RCC 7860 (cell line): ENCODE measurements at places on chromosomes 5 and 9.

- DNase-seq = no peak
These were observed 58.5 kb upstream of the IER5L start for GRCh38 chr9:129236441-129237145.

DNA sequence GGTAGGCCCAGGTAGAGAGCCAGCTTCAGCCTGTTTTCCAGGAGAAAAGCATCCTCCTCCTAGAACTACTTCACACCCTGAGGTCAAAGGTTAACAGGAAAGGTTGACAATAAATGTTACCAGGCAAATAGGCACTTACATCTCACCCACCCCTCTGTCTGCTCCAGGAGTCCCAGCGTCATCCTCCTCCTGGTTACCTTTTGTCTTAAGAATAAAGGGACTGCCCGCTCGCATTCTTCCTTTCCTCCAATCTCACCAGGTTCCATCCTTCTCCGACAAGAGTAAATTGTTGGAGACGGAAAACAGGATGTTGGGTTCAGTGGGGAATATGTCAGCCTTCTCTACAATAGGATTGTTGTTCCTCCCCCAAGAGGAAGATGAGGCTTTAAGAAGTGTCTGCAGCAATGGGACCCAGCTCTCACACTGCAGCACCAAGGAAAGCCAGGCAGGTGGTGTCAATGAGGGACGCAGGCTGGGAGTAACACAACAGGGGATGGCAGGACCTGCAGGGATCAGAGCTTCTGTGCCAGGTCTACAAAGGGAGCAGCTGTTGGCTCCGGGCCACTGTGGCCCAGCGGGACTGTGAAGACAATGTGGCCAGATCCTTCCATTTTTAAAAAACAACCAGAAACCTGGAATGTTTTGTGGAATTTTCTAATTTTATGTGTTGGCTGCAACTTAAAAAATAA, 29.0 kb downstream of the FAT2 start:
- DNase-seq = no peak

- DNase-seq = no peak
These were observed 92.8 kb upstream of the SLCO6A1 start for GRCh38 chr5:102591650-102592049.

DNA sequence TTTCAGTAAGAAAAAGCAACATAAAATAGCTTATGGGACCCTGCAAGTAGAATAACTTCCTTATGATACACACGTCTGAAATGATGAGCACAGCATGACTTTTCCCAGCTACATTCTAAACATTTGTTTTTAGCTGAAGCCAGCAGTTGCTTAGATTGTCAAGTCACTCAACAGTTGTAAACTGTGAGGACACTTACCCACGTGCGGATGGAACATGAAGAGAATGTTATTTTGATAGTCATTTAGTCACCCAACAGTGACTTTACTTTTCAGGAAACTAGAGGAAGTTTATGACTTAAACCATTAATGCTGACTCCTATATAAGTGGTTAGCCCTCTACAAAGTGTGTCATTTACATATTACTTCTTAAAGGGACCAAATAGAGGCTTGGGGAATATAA, 3.0 kb downstream of the HACD4 start:
- DNase-seq = no peak

GRCh38 chr5:154118893-154119336, 71.6 kb upstream of the GALNT10 start:
- peak; percentile 65 for DNase-seq

- DNase-seq = peak; percentile 68
These were observed 246.3 kb upstream of the TLE4 start for GRCh38 chr9:79325501-79325900.

DNA sequence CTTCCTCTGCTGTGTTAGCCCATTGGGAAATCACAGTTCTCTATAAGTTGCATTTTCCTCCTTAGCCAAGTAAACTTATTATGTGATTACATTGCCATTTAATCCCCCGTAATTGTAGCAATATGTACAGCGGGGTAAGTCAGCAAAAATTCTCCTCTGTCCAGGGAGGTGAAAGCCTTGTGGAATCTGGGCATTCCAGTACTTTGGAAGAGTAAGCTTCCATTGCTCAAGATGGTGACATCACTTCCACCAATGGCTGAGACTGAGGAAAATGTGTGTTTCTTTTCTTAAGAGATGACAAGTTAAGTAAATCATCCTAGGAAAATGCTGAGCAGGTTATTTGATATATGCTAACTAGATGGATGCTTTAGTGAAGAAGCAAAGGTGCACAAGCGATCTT, 436.7 kb downstream of the CETN3 start:
- no peak for DNase-seq

DNA sequence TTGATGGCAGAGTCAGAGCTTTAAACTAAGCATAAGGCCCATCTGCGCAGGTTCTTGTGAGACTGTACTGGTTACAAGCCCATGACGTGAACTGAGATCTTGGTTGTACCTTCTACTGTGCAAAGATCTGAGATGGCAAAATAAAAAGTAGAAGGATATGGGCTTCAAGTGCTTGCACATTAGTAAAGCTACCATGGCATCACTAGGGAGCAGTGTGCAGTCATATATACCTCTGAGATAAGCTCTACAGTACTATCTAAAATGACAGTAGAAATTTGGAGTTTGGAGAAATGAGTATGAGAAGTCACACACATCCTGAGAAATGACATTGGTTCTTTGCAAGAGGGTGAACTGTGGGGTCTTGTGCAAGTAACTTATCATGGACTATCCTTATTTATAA, 408.2 kb upstream of the PRR16 start:
- DNase-seq = no peak

DNA sequence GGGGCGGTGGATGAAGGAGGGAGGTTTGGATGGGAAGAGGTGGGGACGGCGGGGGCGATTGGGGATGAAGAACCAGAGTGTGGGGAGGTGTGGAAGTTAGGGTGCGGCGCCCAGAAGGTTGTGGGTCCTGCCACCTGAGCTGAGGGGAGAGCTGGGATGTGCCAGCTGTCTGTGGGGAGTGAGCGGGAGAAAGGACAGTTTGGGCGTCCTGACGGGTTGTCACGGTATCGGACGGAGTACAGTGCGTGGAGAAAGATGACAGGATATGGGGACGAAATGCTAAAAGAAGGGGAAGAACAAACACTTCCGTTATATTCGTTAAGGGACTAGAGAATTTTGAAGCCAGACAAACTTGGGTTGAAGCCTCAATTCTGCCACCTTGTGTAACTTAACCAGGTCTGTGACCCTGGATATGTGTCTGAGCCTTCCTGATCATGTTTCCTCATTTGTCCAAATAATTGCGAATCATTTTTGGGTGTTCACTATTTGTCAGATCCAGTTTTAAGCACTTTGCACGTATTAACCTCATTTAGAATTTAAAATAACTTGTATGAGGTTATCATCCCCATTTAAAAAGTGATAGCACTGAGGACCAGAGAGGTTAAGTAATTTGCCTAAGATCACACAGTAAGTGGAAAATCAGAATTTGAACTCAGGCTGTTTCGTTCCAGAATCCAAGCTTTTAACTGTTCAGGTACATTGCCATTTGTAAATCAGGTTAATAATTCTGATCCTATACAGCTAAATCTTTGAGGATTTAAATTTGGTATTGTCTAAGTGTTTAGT, 689 bp downstream of the CNTRL start:
- DNase-seq = peak; percentile 40

DNA sequence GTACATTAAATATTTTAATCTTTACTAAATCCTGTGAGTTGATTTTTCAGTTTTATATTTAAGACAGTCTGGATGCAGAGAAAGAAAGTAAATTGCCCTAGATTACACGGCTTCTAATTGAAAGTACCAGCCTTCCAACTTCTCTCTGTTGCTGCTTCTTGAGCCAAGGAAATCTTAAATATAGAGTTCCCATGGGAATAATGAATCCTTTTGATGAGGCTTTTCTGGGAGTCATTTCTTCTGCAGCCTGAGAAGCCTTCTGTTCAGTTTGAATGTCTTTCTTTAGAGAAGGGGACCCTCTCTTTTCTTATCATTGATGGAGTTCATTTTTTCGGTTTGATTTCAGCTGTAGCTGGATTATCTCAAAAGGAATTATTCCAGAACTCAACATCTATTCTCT, 317.3 kb upstream of the PTPRD start:
- DNase-seq = no peak

DNA sequence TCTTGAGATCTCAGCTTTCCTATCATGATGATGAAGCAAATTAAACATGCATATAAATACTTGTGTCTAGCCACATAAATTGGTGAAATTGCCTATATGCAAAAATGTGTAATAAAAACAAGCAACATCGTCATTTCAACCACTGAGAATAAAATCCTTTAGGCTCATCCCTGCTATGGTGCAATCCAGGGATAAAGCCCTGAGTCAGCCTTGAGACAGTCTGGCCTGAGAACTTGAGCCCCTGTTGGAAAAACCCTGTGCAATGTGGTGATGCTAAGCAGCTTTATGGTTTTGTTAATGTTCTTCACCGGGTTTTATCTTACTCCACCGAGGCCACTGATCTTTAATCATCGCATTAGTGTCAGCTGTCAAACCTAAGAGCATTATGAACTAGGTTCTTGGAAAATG, 170.5 kb downstream of the DCP2 start:
- peak; percentile 28 for DNase-seq

GRCh38 chr9:70003901-70004714, 39.5 kb upstream of the MAMDC2 start:
- no peak for DNase-seq

DNA sequence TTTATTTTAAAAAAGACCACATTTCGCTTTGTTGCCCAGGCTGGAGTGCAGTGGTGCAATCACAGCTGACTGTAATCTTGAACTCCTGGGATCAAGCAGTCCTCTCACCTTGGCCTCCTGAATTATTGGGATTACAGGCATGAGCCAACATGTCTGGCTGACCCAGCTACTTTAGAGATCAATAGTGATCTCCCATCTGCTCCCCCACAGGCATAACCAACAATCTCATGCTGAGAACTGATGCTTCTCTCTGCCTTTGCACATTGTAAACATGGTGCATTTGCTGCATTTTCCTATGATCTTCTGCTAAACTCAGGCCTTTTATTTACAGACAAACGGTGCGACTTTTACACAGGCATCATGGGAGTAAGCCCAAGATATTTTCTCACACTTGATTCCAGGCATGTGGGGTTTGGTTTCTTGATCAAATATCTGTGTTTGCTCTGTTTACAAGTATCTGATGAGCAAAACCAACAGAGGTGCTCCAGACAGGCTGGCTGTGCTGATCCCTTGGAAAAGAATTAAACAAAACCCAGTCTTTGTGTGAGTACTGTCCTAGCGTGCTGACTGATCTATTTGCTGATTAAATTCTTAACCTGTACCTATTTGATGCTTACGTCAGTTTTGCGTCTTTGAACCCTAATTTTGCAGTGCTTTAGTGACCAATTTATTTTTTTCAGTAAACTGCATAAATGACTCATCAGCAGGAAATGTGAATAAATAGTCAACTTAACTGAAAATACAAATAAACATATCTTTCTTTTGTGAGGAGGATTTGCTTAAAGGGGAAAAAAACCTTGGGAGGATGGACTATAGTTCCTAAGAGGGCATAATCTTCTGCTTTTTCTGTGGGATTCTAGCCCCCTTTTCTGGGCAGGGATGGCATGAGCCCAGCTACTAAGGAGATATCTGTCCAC, 191.7 kb upstream of the NR3C1 start:
- DNase-seq = no peak

- no peak for DNase-seq
These were observed 67.1 kb downstream of the SIL1 start for GRCh38 chr5:139131062-139131461.

- peak; percentile 39 for DNase-seq
These were observed 373.6 kb downstream of the ADGRV1 start for GRCh38 chr5:90932052-90932699.

DNA sequence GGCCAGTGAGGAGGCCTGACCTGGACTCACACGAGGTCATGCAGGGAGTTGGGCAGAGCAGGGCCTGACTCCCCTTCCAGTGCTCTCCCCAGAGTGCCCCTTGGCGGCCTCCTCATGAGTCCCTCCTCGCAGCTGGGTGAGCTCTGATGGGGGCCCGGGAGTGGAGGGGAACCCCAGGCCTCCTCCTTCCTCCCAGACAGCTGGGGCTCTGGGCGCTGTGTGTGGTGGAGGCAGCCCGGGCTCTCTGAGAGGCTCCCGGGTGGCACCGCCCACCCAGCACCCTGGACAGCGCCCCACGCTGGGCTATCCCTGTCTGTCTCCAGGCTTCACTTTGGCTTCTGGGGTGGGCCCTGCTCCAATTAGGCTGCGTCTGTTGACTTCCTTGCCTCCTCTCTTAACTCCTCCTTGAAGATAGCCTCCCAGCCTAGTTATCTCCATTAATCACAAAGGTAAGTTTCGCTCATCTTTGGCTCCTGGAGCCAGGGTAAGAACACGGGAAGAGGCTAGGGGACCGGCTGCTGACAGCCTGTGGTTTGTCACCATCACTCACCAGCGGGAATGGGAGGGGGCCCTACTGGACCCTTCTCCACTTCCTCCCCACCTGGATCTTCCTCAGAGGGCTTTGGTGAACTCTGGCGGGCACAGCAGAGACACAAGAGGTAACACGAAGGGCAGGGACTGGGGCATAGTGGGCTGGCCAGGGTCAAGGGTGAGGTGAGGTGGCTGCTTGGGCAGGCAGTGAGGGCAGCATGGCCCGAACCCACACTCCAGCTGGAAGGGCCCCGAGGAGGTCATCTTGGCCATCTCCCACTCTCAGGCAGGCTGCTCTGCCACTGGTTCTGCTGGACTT, 13.1 kb downstream of the PSD2 start:
- no peak for DNase-seq

GRCh38 chr9:85157772-85158171, 488.2 kb downstream of the NTRK2 start:
- DNase-seq = no peak

DNA sequence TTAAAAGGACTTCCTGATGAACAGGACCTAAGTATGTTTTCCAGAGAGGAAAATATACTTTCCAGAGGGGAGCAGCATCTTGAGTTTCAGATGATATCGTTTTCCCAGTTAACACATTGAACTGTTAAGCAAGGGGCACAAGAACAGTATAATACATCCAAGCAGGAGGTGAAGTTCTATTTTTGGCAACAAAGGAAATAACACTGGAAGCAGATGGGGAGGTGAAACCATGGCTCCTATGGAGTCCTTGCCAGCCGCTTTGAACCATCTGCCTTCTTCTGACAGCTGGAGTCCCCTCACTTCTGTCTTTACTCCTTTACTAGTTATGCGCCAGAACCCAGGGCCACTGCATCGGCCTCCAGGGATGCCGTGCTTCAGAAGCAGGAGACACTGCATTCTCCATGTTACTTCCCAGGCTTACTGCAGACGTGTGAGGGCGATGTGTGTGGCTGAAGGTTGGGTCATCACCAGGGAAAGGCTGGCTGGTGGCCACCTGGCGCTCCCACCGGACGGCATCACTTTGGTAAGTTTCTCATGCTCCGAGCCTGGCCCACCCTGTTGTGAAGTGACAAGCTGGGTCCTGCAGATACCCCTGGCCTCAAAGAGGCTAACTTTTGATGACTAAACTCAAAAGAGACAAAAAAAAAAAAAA, 77.8 kb downstream of the TTLL11 start:
- DNase-seq = no peak

DNA sequence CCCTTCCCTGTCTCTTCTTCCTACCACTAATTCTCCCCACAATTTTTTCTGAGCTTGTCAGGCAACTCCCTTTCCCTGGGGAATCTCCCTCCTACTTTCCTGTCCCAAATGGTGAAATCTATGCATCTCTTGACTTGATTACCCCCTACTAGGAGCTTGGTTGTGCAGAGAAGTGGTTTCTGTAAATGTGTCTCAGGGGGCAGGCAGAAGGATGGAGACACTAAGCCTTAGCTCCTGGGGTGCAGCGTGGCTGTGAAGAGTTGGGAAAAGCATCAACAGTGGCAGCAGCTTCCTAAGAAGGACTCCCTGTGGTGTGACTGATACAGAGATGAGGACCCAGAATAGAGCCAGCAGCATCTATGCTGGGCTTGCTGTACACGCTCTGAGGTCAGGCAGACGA, 62.3 kb downstream of the NRG2 start:
- DNase-seq = no peak

GRCh38 chr5:27639005-27639612, 600.7 kb upstream of the CDH9 start:
- no peak for DNase-seq
